Progenitor cell of endocrine pancreas (in vitro differentiated cells): ENCODE measurements at places on chromosomes 4 and X.
A peak's percentile ranks its signal among the peaks of the same experiment; 100 is the strongest.

- no peak overlapping the region for H3K27ac ChIP-seq
- H3K4me1 ChIP-seq: peaks cover 9% of the 10 kb centered on the region
- H3K36me3 ChIP-seq: no peaks in the 10 kb centered on the region
- H3K4me3 ChIP-seq: no peak overlapping the region
These were observed 264.5 kb upstream of the ANKRD50 start for GRCh38 chr4:124977045-124977444.

- H3K4me3 ChIP-seq: no peak overlapping the region
- no peaks in the 10 kb centered on the region for H3K36me3 ChIP-seq
- no peak for DNase-seq
- H3K27me3 ChIP-seq: peaks cover 3% of the 10 kb centered on the region
These were observed 57.4 kb downstream of the PSAPL1 start for GRCh38 chr4:7377223-7377865.

GRCh38 chrX:134172588-134173259 is 64.3 kb upstream of the CCDC160 start:
- peaks cover 3% of the 10 kb centered on the region for H3K27me3 ChIP-seq
- peaks cover 2% of the 10 kb centered on the region for H3K36me3 ChIP-seq
- peak; percentile 12 for DNase-seq
- peak overlapping the region; percentile 81 for H3K27ac ChIP-seq
- H3K4me1 ChIP-seq: peaks cover 9% of the 10 kb centered on the region

GRCh38 chr4:139826426-139826825 is 160.8 kb downstream of the MGST2 start:
- DNase-seq: no peak
- no peaks in the 10 kb centered on the region for H3K27me3 ChIP-seq
- no peak overlapping the region for H3K27ac ChIP-seq
- H3K4me3 ChIP-seq: no peak overlapping the region

DNA sequence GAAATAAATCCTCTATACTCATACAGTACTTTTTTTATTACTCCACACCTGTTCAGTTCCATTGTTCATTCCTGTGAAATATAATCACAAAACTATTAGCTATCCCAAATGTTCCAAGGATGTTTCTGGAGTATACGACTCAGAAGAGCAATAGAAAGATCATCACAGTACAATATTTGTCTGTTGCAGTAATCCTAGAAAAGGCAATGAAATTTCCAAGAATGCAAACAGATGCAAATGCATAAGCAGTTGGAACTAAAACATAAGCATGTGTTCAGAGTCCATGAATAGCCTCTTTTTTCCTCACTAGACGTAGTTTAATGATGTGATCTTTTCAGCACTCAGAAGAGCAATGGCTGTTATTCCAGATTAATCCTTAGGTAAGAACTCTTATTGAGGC is 55.2 kb downstream of the RTL3 start:
- no peak overlapping the region for H3K27ac ChIP-seq
- no peaks in the 10 kb centered on the region for H3K27me3 ChIP-seq
- no peak overlapping the region for H3K4me3 ChIP-seq
- no peak for DNase-seq
- H3K36me3 ChIP-seq: no peaks in the 10 kb centered on the region

- H3K27ac ChIP-seq: no peak overlapping the region
- H3K4me3 ChIP-seq: no peak overlapping the region
- DNase-seq: no peak
- H3K4me1 ChIP-seq: peaks cover 12% of the 10 kb centered on the region
- H3K36me3 ChIP-seq: peaks cover 5% of the 10 kb centered on the region
- H3K27me3 ChIP-seq: no peaks in the 10 kb centered on the region
These were observed 3.3 kb upstream of the RPS4X start for GRCh38 chrX:72280321-72280845.

DNA sequence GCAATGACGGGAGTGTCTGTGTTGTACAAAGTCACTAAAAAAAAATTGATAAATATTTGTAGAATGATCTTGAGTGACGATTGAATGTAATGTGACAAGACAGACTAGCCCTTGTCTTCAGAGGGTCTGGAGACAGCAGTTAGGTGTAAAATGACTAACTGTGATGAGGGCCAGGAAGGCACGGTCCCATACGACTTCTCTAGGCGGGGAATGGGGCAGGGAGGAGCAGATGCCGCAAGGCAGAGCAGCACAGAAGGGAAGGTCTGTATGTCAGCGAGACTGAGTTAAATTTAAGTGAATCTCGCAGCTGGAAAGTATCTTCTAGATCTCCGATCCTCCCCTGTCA is 405 bp downstream of the CENPE start:
- no peaks in the 10 kb centered on the region for H3K36me3 ChIP-seq
- H3K4me3 ChIP-seq: peak overlapping the region; percentile 86
- peaks cover 23% of the 10 kb centered on the region for H3K4me1 ChIP-seq
- no peaks in the 10 kb centered on the region for H3K27me3 ChIP-seq
- peak overlapping the region; percentile 86 for H3K27ac ChIP-seq

DNA sequence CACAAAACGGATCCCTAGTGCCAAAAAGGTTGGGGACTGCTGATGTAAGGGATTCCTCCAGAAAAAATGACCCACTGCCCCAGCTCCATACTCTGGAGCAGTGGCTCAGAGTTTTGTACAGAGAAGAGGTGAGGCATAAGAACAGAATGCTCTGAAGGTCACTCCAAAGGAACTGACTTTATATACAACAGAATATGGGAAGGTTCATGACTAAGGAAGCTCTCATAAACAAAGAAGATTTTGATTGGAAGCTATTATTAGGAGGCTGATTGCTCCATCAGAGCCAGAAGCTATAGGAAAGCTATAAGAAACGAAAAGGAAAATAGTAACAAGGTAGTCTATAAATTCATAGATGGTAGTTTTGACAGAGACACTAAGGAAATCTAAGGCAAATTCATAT is 203.1 kb downstream of the SLC7A11 start:
- H3K4me3 ChIP-seq: no peak overlapping the region
- H3K27me3 ChIP-seq: no peaks in the 10 kb centered on the region
- DNase-seq: no peak
- H3K4me1 ChIP-seq: peaks cover 6% of the 10 kb centered on the region

- no peak for DNase-seq
- H3K27ac ChIP-seq: no peak overlapping the region
- H3K27me3 ChIP-seq: peaks cover 2% of the 10 kb centered on the region
These were observed 108.9 kb downstream of the SYNPO2 start for GRCh38 chr4:118997601-118998000.

GRCh38 chr4:37852376-37852775 is 25.9 kb downstream of the PGM2 start:
- H3K27me3 ChIP-seq: no peaks in the 10 kb centered on the region
- DNase-seq: no peak
- H3K36me3 ChIP-seq: peaks cover 11% of the 10 kb centered on the region
- no peaks in the 10 kb centered on the region for H3K4me1 ChIP-seq
- H3K4me3 ChIP-seq: no peak overlapping the region
